ENCODE measurements at places on chromosomes 3 and 15.

GRCh38 chr3:117681619-117682018 lies 972.0 kb downstream of the TUSC7 start:
- no peak for DNase-seq

DNA sequence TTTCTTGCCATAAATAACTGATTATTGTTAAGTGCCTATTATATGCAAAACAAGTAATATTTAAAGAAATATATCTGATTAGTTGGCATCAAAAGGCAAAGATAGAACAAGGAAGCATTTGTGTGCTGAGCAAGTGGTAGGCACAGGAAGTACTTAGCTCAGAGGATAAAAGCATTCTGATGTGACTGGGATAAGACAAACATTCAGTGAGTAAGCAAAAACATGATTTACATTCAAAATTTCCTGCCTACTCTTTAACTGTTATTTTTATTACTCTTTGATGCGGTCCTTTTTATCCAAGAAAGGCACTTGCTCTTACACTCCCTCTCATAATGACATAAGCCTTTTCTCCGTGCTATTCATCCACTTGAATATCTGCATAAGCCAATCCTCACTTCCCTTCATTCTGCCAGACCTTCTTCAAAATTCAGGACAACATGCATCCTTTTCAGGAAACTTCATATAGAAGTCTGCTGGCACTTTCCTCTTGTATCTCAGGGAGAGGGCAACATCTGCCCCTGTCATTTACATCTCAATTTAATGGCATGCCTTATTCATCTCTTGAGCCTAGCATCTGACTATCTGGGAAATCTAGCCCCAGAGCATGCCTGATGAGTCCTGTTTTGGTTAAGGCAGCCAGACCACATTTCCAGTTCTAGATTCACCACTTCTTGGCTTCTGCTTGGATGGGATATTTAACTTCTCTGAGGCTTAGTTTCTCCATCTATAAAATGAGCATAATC lies 478.2 kb upstream of the ROBO2 start:
- DNase-seq = no peak

DNA sequence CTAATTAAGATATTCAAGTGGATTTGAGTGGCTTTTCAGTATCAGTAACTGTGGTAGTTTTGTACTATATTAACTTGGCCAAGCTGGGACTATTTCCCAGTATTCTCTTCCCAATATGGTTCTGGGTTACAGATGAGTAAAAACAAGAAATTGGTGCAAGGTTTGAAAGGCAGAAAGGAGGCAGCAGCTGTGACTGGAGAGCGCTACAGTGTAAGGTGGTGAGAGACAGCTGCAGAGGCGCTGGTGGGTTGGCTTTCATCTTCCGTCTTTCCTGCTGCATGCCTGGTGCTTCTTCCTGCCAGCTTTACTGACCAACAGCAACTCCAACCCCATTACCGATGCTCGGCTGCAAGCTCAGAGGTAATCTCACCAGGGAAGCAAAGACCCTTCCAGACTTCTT lies 9.8 kb downstream of the DPH3 start:
- DNase-seq = no peak

- DNase-seq = no peak
Observed at GRCh38 chr15:74431116-74431515, 2.6 kb downstream of the SEMA7A start.

- DNase-seq = no peak
Observed at GRCh38 chr3:194262176-194262924, 88.8 kb downstream of the CPN2 start.
